HFF-Myc (cell line): ENCODE measurements at places on chromosomes 5 and 9.

- DNase-seq = no peak
These were observed 74.4 kb upstream of the ATP10B start for GRCh38 chr5:160926428-160926827.

GRCh38 chr5:26121338-26121737, 917.0 kb downstream of the CDH9 start:
- no peak for DNase-seq

DNA sequence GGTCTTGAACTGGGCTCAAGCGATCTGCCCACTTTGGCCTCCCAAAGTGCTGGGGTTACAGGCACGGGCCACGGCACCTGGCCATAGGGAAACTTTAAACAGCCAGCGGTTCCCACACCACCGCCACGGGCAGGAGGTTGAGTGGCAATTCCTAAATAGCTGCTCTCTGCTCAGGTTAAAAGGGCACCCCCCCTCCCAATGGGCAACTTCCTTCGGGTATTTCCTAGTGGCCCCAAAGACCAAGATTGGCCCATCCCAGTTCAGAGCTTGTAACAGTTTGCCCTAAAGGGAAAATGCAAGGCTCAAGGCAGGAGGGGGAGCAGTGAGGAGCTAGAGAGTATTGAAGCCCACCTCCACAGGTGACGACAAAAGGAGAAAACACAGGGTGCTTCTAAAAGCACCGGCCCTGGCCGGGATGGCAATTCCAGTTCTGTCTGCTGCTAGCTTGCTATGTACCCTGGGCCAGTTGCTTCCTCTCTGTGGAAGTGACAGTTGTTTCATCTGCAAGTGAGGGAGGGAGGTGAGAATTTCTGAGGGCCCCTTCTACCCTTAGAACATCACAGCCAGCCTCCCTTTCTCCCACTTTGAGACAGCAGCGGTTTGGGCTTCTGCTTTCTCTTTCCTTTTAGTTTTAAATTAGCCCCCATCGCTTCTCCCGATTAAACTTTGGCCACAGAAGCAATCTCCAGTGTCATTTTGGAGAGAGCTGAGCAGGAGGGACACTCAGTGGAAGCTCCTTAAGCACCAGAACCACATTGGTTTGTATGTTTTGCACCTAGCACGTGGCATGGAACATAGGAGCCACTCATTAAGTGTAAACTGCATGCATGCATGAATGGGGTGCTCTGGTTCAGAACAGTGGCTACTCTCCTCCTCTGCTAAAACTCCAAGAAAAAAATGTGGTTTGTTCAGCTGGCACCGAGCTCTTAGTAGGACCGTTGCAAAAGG, 17.3 kb upstream of the TNIP1 start:
- no peak for DNase-seq

- no peak for DNase-seq
These were observed 52.2 kb downstream of the C9orf152 start for GRCh38 chr9:110155751-110156150.

DNA sequence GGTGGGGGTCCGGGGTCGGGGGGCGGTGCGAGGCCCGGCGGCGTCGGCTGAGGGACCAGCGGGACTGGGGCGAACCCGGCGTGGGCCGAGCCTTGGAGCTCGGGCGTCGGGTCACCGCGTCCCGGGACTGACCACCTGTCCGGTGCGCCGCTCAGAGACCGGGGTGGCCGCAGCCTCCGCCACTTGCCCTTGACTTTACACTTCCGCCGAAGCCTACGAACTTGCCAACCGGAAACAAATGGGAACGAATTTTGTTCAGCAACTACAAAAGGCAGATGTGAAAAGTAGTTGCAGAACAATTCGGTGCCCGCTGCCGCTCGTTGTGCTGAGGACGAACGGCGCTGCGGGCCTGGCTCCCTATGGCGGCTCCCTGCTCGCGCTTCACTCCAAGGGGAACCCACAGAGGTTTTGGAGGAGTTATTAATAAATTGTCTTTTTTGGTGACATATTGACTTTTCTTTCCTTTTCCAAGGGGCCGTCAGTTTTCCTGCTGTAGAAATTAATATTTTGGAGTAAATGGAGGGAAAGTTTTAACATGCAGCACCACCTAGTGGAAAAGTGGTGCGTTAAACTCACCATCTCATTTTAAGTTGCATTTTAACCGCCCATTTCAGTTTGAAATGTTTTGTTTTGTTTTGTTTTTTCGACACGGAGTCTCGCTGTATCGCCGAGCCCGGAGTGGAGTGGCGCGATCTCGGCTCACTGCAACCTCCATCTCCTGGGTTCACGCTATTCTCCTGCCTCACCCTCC, 490 bp downstream of the PCBD2 start:
- DNase-seq = peak; percentile 57

GRCh38 chr5:31364881-31365636, 166.8 kb downstream of the DROSHA start:
- no peak for DNase-seq

- peak; percentile 41 for DNase-seq
These were observed 350.5 kb downstream of the ADGRV1 start for GRCh38 chr5:90909101-90909503.

GRCh38 chr5:120677481-120677880, 213.4 kb downstream of the PRR16 start:
- no peak for DNase-seq

DNA sequence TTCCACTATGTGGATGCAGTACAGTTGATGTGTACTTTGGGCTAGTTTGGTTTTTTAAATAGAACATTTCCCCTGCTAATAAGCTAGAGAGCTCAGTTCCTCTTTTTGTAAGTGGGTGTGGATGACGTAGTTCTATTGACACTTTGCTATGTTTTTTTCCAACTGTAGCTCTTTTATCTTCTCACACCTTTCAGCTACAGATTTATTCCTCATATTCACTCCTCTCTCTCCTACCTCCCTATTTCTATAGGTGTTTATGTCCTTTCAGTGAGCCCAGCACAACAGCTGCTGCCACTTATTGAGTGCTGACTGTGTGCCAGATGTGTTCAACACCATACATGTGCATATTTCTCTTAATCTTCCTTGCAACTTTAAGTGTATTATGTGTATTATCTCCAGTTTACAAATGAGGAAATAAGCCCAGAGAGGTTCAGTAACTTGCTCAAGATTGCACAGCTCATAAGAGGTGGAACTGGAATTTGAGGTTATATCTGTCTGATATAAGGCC, 215.7 kb downstream of the SEMA6A start:
- no peak for DNase-seq

DNA sequence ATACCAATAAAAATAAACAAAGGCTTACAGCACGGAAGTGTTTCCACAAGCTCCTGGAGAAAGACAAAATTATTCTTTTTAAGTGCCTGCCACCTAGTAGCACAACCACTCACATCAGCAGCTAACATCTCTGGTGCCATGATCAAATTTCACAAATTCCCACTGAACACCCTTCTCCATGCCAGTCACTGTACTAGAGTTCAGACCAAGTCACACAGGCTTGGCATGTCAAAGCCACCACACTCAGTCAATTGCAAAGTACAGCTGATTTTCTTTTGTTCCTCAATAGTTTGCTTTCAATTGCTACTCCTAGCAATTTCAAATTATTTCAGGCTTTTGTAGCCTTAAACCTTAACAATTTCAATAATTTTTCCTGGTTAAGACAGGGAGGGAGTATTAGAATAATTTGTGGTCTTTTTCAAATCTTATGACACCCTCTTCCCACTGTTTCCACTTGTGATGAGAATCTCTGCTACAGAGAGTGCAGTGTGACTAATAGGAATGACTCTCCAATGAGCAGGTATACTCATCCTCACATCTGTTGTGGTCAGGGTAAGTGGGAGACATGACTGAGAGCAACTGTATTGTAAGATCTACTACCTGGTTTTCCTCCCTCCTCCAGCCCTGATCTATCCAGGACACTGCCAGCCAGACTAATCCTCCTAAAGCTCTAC, 46.2 kb downstream of the RNF145 start:
- DNase-seq = peak; percentile 67

DNA sequence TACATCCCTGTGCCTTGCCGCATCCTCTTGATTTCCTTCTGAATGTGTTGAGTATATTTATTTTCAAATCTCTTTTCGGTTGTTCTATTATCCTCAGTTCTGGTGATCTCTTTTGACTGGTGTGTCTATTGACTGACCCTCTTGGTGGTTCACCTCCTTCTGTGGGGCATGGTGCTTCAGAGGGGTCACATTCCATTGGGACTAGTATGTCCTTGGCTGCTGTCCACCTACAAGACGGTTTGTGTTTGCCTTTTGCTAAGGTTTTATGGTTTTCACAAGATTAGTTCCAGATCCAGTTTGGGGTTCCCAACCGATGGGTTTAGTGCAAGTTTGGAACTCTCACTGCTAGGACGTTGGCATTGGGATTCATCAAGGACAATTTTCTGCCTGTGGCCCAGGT, 66.6 kb downstream of the PHF2 start:
- DNase-seq = peak; percentile 46

DNA sequence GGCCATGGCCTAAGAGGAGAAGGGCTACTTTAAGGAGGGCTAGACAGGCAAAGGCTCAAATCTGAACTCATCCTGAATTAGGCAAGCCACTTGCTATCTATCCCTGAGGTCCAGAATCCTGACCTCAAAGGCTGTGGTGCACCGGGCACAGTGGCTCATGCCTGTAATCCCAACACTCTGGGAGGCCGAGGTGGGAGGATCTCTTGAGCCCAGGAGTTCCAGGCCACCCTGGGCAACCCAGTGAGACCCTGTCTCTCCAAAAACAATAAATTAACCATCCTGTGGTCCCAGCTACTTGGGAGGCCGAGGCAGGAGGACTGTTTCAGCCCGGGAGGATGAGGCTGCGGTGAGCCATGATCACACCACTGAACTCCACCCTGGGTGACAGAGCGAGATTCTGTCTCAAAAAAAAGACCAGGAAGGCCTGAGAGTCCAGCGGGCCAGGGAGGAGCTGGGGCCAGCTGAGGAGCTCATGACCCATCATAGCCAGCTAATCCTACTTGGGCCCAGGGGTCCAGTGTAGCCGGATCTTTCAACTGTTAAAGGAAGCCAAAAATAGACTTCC, 4.0 kb downstream of the NOP16 start:
- DNase-seq = no peak

DNA sequence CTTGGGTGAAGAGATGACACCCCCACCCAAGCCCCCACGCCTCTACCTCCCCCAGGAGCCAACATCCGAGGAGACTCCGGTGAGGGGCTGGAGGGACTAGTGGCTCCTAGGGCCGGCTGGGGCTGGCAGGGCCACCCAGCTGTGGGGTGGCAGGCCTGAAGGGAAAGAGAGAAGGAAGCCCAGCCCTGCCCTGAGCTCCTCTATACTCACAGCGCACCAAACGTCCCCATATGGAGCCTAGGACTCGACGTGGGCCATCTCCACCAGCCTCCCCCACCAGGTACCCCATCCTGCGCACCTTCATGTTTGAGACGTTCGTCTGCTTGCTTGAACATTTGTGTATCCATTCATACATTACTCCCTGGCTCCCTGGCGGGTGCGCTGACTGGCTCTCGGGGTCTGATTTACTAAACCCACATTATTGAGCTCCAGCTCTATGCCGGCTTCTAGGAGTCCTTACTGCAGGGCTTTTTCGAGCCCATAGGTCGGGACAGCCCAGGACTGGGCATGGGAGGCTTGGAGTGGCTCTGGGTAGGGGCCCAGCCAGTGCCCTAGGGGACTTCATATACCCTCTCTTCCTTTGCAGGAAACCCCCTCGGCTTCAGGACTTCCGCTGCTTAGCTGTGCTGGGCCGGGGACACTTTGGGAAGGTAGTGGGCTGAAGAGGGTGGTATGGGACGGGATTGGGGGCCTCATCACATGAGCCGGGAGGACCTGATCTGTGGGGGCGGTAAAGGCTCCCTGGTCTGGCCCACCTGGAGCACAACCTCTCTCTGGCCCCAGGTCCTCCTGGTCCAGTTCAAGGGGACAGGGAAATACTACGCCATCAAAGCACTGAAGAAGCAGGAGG, 9.1 kb downstream of the ZDHHC12 start:
- DNase-seq = no peak

DNA sequence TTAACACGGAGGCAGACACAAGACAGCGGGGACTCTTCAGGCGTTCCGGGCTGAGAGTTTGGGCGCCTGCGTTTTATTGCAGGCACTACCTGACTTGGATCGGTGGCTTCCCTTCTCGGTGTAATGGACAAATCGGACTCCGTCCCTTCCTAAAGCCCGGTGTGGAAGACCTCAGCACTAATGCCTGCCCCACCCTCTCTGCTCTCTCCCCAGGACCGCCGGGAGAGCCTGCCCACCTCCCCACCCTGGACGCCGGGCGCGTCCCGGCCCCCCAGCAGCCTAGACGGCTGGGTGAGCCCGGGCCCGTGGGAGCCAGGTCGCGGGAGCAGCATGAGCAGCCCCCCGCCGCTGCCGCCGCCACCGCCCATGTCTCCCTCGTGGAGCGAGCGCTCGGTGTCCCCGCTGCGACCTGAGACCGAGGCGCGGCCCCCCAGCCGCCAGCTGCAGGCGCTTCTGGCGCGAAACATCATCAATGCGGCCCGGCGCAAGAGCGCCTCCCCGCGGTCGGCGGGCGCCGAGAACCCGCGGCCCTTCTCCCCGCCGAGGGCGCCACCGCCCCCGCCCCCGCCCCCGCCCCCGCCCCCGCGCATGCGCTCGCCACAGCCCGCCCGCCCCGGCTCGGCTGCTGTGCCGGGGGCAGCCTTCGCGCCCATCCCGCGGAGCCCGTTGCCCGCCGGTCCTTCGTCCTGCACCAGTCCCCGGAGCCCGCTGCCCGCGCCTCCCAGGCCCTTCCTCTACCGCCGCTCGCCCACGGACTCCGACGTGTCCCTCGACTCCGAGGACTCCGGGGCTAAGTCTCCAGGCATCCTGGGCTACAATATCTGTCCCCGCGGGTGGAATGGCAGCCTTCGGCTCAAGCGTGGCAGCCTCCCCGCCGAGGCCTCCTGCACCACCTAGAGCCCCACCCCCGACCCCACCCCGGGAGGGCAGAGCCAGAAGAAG, 4.6 kb upstream of the MYOZ3 start:
- no peak for DNase-seq

DNA sequence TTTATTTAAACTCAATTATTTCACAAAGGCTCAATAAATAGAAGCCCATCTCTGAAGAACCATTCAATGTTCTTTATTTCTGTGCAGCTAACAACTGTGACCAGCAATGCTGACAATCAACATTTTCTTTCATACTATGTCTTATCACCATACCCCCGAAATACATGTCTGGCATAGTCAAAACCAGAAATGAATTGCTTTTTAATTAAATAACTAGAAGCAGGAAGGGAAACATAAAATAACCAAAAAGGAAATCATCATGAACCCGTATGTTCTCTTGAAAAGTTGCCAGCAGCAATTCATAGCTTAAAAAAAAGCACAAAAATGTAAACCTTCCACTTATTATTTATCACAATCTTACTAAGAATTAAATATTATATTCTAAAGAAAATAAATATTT, 212.4 kb downstream of the TMEM232 start:
- no peak for DNase-seq

- DNase-seq = no peak
These were observed 132.0 kb upstream of the GRIA1 start for GRCh38 chr5:153358315-153358976.

GRCh38 chr9:132383462-132383883, 23.2 kb downstream of the TTF1 start:
- no peak for DNase-seq
